Gastroesophageal sphincter (tissue), 4 donors: ENCODE measurements at places on chromosomes 3 and 15. TPM values are rescaled to one million over a fixed set of nuclear protein-coding genes. Genes with fewer than 3 reads are reported as not detected.

DNA sequence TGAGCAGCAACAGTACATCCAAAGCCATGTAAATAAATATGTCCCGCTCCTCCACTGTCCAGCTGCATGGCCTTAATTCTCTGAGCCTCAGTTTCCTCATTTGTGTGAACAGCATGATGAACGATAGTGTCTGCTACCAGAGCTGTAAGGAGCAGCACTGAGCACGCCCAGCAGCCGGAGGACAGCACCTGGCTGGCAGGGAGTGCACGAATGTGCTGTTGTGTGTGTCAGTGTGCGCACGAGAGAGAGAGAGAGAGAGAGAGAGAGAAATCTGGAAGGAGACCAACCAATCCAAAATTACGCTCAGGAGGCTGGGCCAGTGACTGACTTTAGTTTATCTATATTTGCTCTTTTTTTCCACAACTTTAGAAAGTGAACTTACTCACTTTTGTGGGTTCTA, 26.6 kb upstream of the PLXNA1 start:
- no peaks in the 10 kb centered on the region for H3K27me3 ChIP-seq
- H3K4me1 ChIP-seq, result peaks cover 5% of the 10 kb centered on the region
- peaks cover 15% of the 10 kb centered on the region for H3K36me3 ChIP-seq
- ATAC-seq, result no peak
- H3K4me3 ChIP-seq, result no peak overlapping the region

Gene DGKG
- 46.3 TPM for total RNA-seq

Gene LAMB2
- total RNA-seq, result 980 TPM

GRCh38 chr15:55990998-55991397, 2.4 kb downstream of the NEDD4 start:
- no peak overlapping the region for H3K4me3 ChIP-seq
- H3K36me3 ChIP-seq, result no peaks in the 10 kb centered on the region
- no peaks in the 10 kb centered on the region for H3K27me3 ChIP-seq
- no peak for ATAC-seq

DNA sequence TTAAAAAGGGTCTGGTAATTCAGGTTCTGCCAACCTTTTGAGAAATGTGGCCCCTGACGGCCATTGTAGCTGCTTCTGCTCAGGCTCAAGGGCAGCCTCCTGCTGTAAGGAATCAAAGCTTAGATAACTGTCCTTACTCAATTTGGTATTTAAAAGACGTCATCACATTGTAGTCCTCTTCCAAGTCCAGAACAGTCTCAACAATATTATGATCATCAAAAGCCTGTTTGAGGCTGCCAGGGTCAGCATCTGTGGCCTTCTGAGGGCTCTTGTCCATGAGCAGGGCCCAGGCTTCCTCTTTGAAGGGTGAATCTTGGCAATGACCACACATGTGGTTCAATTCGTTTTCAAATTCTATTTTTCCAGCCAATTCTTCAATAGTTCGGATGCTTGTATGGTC, 6.0 kb downstream of the C3orf62 start:
- H3K4me3 ChIP-seq, result no peak overlapping the region
- H3K4me1 ChIP-seq, result peaks cover 3% of the 10 kb centered on the region

DNA sequence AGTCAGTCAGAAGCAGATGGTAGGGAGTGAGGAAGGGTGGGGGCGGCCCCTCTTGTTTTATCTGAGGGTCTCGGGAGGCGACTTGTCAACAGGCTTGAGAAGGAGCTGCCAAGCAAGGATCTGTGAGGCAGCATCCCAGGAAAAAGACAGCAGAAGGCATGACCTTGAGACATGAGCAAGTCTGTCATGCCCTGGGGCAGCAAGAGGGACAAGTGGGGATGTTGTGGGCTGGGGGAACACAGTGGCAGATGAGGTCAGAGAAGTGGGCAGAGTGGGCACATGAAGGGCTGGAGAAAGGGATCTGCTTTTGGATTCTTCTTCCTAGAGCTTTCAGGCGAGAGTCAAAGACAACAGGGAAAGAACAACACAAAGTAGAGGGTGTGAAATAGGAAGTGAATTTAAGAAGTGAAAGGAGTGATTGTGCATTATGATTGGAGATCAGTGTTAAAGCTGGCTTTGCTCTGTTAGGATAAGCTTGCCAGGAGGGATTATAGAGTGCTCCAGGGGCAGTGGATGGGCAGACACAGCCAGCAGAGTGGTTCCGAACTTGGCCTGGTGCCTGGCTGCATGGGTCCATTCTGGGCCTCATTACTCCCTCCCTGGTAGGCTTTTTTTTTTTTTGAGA, 73.3 kb downstream of the USP13 start:
- H3K4me3 ChIP-seq, result no peak overlapping the region
- H3K4me1 ChIP-seq, result no peaks in the 10 kb centered on the region
- ATAC-seq, result no peak
- H3K36me3 ChIP-seq, result peaks cover 49% of the 10 kb centered on the region

Gene LIPH
- total RNA-seq, result not detected

Gene CP
- 21.0 TPM for total RNA-seq

- no peaks in the 10 kb centered on the region for H3K4me1 ChIP-seq
- no peak overlapping the region for H3K27ac ChIP-seq
- ATAC-seq, result no peak
- H3K36me3 ChIP-seq, result no peaks in the 10 kb centered on the region
- no peak overlapping the region for H3K4me3 ChIP-seq
Observed at GRCh38 chr3:176514297-176514696, 683.0 kb downstream of the TBL1XR1 start.

DNA sequence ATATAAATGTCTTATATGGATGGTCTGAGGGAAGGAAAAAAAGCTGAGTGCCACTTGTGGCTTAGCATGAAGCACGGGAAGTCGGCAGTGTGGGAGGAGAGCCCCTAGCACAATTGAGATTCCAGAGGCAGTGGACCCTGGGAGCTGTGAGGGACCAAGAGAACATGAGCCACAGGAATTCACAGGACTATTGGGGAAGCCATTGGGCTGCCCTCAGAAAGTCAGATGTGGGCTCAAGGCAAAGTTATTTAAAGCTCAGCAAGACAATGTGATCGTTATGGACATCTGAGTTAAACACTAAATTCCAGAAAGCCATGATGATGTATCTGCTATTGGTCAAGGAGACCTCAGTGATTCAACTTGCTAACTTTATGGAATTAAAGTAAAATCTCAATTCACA, 380.8 kb upstream of the IL12A start:
- H3K27me3 ChIP-seq, result peaks cover 5% of the 10 kb centered on the region
- no peaks in the 10 kb centered on the region for H3K4me1 ChIP-seq
- ATAC-seq, result no peak
- H3K27ac ChIP-seq, result no peak overlapping the region
- H3K4me3 ChIP-seq, result no peak overlapping the region
- H3K36me3 ChIP-seq, result no peaks in the 10 kb centered on the region

Gene ZNF654
- total RNA-seq, result 12.0 TPM

Gene APOD
- 369 TPM for total RNA-seq

Gene TMEM212
- total RNA-seq, result not detected

DNA sequence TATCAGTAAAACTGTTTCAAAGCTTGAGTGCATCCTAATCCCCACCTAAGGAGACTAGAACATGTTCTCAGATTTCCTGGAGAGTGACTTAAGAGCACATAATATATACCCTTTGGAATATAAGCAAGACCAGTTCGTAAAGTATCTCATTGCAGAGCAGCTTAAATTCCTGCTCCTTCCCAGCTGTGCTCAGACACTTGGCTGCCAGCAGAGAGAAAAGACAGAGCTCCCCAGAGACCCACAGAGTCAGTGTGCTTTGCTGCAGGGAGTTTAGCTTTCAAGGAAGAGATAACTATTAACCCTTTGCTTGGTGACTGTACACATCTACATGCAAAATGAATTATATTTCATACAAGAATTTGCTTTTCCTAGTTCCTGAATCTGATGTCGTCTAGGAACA, 338.1 kb upstream of the ARHGEF26 start:
- H3K27me3 ChIP-seq, result no peaks in the 10 kb centered on the region
- peaks cover 7% of the 10 kb centered on the region for H3K4me1 ChIP-seq
- H3K27ac ChIP-seq, result no peak overlapping the region

DNA sequence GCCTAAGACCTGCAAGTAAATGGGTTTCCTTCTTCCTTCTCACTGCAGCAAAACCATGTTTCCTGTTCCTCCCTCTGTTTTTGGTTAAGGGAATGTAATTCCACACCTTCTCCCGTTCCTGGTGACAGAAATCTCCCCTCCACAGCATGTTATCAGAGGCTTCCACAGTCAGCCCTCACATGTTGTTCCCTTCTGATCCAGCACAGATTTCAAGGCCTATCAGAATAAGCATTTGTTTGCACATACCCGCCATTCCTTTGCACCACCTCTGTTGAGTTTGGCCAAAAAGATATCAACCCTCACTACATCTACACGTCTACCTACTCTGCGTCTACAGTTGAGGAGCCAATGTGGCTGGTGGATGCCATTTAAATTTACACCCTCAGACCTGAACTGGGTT, 113.9 kb upstream of the GRM7 start:
- no peak overlapping the region for H3K27ac ChIP-seq
- ATAC-seq, result no peak
- H3K4me3 ChIP-seq, result no peak overlapping the region
- H3K4me1 ChIP-seq, result no peaks in the 10 kb centered on the region
- no peaks in the 10 kb centered on the region for H3K36me3 ChIP-seq
- no peaks in the 10 kb centered on the region for H3K27me3 ChIP-seq

Gene LMAN1L
- not detected for total RNA-seq

Gene TRAIP
- total RNA-seq, result 1.8 TPM

DNA sequence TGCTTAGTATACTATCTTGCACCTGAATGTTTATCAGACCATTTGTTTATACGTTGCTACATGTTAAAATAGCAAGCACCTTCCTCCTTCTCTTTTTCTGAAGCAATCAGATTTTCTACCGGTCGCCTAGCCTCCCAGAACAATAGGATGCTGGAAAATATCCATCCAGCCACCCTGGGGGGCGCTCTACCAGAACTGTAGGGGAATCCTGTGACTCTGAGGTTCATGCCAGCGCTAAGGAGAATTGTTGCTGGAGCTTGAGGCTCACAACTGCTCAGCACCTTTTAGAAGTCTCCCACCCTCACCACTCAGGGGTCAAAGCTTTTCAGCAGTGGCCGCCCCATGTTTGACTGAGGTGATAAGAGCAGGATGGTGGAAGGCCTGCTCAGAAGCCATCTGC, 27.5 kb downstream of the SQOR start:
- no peak for ATAC-seq
- H3K27ac ChIP-seq, result no peak overlapping the region
- no peaks in the 10 kb centered on the region for H3K36me3 ChIP-seq
- H3K27me3 ChIP-seq, result no peaks in the 10 kb centered on the region
- no peak overlapping the region for H3K4me3 ChIP-seq

Gene DNAH12
- total RNA-seq, result not detected

DNA sequence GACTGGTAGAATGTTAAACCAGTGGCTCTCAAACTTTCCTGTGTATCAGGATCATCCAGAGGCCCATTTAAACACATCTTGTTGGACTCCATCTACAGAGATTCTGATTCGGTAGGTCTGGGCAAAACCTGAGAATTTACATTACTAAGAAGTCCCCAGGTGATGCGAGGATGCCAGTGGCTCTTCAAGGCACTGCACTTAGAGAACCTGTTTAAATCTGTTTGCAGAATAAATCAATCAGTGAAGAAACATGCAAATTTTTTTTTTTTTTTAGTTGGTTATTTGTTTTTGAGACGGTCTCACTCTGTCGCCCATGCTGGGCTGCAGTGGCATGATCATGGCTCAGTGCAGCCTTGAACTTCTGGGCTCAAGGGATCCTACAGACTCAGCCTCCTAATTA, 117.7 kb upstream of the WNT5A start:
- H3K27me3 ChIP-seq, result no peaks in the 10 kb centered on the region
- no peaks in the 10 kb centered on the region for H3K4me1 ChIP-seq
- H3K4me3 ChIP-seq, result no peak overlapping the region
- no peaks in the 10 kb centered on the region for H3K36me3 ChIP-seq

- no peak overlapping the region for H3K4me3 ChIP-seq
- no peaks in the 10 kb centered on the region for H3K36me3 ChIP-seq
- ATAC-seq, result no peak
- no peaks in the 10 kb centered on the region for H3K27me3 ChIP-seq
- no peaks in the 10 kb centered on the region for H3K4me1 ChIP-seq
Observed at GRCh38 chr15:36008719-36009118, 462.8 kb upstream of the DPH6 start.

Gene ATP1B3
- total RNA-seq, result 41.0 TPM

DNA sequence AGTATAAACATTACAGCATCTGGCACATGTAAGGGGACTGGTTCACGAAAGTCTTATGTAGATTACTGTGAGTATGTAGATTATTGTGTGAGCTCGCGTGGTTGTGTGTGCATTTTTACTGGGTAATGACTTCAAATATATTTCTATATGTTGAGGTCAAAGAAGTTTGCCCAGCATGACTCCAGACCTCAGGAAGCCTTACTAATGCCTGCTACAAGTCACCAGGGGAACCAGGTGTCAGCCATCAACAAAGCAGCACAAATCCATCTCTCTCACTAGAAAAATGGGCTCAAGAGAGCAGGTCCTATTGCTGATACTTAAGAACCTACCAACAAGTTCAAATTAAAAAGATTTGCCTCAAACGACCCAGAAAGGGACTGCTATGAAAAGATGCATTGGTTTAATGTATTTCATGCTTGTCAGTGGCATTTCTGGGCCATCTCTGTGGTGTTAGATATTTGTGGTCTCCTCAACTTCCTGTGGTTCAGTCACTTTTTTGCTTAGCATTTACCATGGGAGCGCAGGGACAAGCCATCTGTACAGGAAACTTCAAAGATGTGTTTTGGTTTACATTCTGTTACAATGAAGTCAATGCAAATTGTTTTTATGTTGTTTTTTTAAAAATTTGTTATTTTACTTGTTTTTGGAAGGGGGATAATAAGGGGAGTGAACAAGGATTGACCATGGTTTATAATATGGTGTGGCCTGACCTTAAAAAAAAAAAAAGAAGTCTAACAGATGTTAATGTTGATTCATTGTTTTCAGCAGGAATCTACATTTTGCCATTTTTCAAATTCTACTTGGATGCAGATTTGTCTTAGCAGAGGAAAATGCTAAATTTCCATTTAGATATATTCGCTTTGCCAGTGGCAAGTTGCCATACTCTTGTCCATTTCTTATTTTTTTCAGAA, 172.1 kb upstream of the ADAMTS9 start:
- no peaks in the 10 kb centered on the region for H3K36me3 ChIP-seq
- no peaks in the 10 kb centered on the region for H3K4me1 ChIP-seq
- no peak for ATAC-seq

DNA sequence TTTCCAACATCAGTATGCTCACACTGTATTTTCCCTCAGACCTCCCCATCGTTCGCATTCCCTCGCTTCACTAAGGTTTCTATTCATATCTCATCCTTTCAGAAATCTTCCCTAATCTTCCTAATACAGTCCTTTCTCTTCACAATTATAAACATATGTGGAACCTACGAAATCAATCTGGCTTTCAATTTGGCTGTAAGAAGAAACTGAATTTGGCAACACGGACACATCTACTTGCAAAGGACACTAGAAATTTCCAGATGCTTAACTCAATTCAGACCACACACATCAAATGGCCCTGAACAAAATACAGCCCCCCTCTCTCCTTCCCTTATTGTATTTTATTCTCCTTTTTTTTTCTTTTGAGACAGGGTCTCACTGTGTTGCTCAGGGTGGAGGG, 39.1 kb upstream of the TM4SF19 start:
- H3K27me3 ChIP-seq, result no peaks in the 10 kb centered on the region
- H3K4me1 ChIP-seq, result no peaks in the 10 kb centered on the region
- no peak overlapping the region for H3K4me3 ChIP-seq

Gene HTR3E
- not detected for total RNA-seq

- H3K36me3 ChIP-seq, result no peaks in the 10 kb centered on the region
- no peak overlapping the region for H3K27ac ChIP-seq
- ATAC-seq, result no peak
- H3K4me1 ChIP-seq, result peaks cover 43% of the 10 kb centered on the region
- H3K4me3 ChIP-seq, result no peak overlapping the region
Observed at GRCh38 chr15:94414916-94415315, 183.6 kb downstream of the MCTP2 start.

- H3K4me1 ChIP-seq, result no peaks in the 10 kb centered on the region
- no peaks in the 10 kb centered on the region for H3K27me3 ChIP-seq
- ATAC-seq, result no peak
Observed at GRCh38 chr3:175893566-175893965, 1034.4 kb downstream of the NAALADL2 start.
